ENCODE measurements at places on chromosomes 6 and 20. TPM values are rescaled to one million over a fixed set of nuclear protein-coding genes. Genes with fewer than 3 reads are reported as not detected.

PRKN gene
- 0.43 TPM for total RNA-seq

DNA sequence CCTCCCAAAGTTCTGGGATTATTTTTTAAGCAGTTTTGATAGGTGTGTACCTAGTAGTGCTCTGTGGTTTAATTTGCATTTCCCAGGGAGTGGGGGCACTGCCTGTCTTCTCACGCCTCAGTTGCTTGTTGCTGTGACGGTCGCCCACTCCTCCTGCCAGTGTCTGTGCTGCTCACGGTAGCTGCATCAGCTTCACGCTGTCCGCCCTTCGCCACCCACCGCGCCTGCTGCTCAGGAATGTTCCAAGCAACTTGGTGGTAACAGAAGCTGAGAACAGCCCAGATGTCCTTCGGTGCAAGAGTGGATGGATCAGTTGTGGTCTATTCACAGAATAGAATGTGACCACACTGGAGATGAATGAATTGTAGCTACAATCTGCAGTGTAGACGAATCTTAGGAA, 22.9 kb downstream of the DNAJC5 start:
- H3K27me3 ChIP-seq = no peaks in the 10 kb centered on the region
- H3K4me1 ChIP-seq = peaks cover 12% of the 10 kb centered on the region
- H3K4me3 ChIP-seq = no peak overlapping the region
- DNase-seq = no peak
- no peak overlapping the region for H3K27ac ChIP-seq

DNA sequence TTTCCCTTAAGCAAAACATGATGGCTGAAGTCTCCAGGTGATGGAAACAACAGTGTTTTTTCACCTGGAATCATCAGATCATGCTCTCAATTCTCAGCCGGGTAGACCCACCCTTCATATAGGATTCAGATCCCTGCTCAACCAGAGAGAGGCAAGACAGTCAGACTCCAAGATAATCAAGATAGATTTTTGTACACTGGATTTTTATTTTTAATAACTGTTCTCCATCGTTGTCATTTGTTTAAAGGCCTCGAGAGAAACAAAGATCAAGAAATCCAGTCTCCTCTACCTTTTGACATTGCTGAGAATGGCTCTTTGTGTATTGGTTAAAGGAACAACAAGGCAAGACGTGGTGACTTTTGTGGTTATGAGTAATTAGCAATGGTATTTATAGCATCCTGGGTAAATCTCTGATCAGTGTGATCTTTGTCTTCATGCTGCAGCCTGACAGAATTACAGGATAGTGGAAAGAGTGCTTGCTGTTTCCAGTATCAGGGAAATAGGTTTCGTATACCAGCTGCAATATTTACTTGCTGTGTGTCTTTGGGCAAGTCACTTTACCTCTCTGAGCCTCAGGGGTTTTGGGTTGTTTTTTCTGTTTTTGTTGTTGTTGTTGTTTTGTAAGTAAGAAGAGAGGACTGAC, 29.9 kb downstream of the ID4 start:
- H3K36me3 ChIP-seq = no peaks in the 10 kb centered on the region
- DNase-seq = no peak
- H3K27me3 ChIP-seq = no peaks in the 10 kb centered on the region
- H3K4me3 ChIP-seq = no peak overlapping the region
- H3K4me1 ChIP-seq = no peaks in the 10 kb centered on the region
- H3K27ac ChIP-seq = no peak overlapping the region

PTCRA gene
- total RNA-seq = not detected

DNA sequence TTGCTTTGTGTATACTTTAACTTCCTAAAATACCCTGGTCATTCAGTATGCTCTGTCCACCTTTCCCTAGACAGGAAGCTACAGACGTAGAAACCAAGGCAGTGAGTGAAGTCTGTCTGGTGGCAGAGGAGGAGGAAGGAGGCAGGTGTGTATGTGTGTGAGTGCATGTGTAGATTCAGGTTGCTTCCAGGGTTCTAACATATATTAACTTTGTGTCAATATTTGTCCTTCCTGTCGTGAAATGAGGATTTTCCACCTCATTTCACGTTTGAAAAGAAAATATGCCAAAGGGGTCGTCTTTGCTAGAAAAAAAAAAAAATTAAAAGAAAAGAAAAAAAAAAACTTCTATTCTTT, 411.5 kb downstream of the PKHD1 start:
- no peak overlapping the region for H3K4me3 ChIP-seq
- H3K27me3 ChIP-seq = no peaks in the 10 kb centered on the region
- no peaks in the 10 kb centered on the region for H3K36me3 ChIP-seq
- DNase-seq = no peak
- no peak overlapping the region for H3K27ac ChIP-seq

DNA sequence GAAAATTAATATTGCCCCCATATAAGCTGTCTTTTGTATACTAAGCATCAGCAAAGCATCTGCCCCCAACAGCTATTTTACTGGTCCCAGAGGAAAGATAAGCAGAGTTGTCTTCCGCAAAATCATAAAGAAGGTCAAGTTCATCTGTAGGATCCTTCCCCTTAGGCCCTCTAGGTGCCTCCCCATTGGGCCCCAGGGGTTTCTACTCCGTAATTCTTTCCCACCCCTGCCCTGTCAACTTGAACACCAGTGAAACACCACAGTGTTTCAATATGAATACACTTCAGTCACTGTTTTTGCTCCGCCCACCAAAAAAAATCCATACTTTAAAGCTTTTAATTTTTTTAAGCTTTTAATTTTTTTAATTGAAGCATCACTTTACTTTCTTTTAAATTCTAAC, 159.2 kb downstream of the ATXN1 start:
- H3K4me1 ChIP-seq = peaks cover 45% of the 10 kb centered on the region
- peak; percentile 38 for DNase-seq
- peak overlapping the region; percentile 12 for H3K27ac ChIP-seq
- peaks cover 31% of the 10 kb centered on the region for H3K36me3 ChIP-seq

DNA sequence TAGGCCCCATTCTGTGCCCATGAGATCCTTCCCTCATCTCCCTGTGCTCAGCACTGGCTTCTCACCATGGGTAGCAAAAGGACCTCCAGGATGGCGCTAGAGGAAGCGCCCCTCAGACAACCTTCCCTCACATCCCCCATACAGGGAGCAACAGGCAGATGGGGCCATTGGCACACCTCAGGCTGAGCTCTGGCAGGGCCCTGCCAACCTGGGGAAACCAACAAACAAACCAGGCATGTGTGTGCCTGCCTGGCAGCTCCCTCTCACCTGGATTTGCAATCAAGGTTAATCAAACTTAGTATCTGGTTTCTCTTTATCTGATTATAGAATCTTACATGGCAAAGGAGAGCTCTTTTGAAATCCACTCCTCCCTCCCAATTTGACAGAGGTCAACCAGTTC, 134.9 kb downstream of the SLC23A2 start:
- peaks cover 13% of the 10 kb centered on the region for H3K36me3 ChIP-seq
- DNase-seq = no peak
- no peak overlapping the region for H3K4me3 ChIP-seq
- peaks cover 14% of the 10 kb centered on the region for H3K4me1 ChIP-seq
- no peaks in the 10 kb centered on the region for H3K27me3 ChIP-seq

- no peak overlapping the region for H3K27ac ChIP-seq
- H3K4me1 ChIP-seq = peaks cover 4% of the 10 kb centered on the region
- DNase-seq = no peak
- peaks cover 20% of the 10 kb centered on the region for H3K27me3 ChIP-seq
- H3K36me3 ChIP-seq = no peaks in the 10 kb centered on the region
Measured at GRCh38 chr6:2450546-2450945, 205.1 kb upstream of the GMDS start.

- no peaks in the 10 kb centered on the region for H3K27me3 ChIP-seq
- no peak overlapping the region for H3K27ac ChIP-seq
- no peak overlapping the region for H3K4me3 ChIP-seq
- no peaks in the 10 kb centered on the region for H3K4me1 ChIP-seq
- no peaks in the 10 kb centered on the region for H3K36me3 ChIP-seq
Measured at GRCh38 chr20:60359010-60359409, 400.8 kb downstream of the CDH26 start.

SEMG1 gene
- not detected for total RNA-seq

TDP2 gene
- total RNA-seq = 45.4 TPM

DNA sequence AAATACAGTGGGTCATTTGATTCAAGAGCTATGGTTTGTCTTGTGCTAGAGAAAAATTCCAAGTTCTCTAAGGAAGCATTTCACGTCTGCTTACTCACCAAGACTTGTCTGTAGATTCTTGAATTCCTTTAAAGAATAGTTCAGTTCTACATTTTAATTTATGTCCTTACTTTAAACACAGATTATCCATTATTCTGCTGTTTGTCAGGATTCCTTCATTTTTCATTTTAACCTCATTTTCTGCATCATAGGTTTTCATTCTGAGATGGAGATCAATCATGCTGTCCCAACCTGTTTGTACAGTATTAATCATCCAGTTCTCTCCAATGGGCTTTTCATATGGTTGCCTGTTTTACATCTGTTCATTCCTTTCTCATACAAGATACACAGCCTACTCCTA, 24.5 kb upstream of the POPDC3 start:
- H3K36me3 ChIP-seq = no peaks in the 10 kb centered on the region
- DNase-seq = no peak
- no peaks in the 10 kb centered on the region for H3K4me1 ChIP-seq
- H3K27me3 ChIP-seq = peaks cover 30% of the 10 kb centered on the region
- no peak overlapping the region for H3K4me3 ChIP-seq

DDO gene
- not detected for total RNA-seq

DNA sequence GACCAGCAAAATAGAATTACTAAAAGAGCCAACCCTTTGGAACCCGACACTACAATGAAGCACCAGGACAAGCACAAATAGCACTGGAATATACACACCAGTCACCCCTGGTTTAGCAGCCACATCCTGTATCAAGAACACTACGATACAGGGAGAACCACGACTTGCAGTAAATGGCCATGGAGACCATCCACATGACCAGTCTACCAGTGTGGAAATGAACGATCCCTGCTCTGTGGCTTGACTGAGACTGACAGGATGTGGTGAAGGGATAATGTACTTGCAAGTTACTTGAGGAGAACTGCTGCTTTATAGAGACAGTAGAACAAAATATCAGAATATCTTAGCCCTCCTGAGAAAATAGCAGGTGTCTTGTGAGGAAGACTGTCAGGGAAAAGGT, 169.6 kb downstream of the COL9A1 start:
- no peak overlapping the region for H3K4me3 ChIP-seq
- H3K27ac ChIP-seq = no peak overlapping the region
- H3K36me3 ChIP-seq = no peaks in the 10 kb centered on the region
- no peak for DNase-seq
- H3K27me3 ChIP-seq = peaks cover 5% of the 10 kb centered on the region

GRCh38 chr6:170130201-170130621, 160.7 kb downstream of the DLL1 start:
- H3K27me3 ChIP-seq = no peaks in the 10 kb centered on the region
- DNase-seq = no peak
- H3K4me1 ChIP-seq = no peaks in the 10 kb centered on the region
- H3K4me3 ChIP-seq = no peak overlapping the region

CBLN4 gene
- total RNA-seq = not detected

GRCh38 chr6:16667509-16667908, 93.8 kb downstream of the ATXN1 start:
- H3K4me3 ChIP-seq = no peak overlapping the region
- no peaks in the 10 kb centered on the region for H3K27me3 ChIP-seq
- peaks cover 58% of the 10 kb centered on the region for H3K36me3 ChIP-seq
- peak overlapping the region; percentile 13 for H3K27ac ChIP-seq
- DNase-seq = no peak
- H3K4me1 ChIP-seq = peaks cover 59% of the 10 kb centered on the region
